ENCODE measurements at places on chromosomes 5 and 9.
A peak's percentile ranks its signal among the peaks of the same experiment; 100 is the strongest.

GRCh38 chr5:111063709-111064322 lies 7.7 kb upstream of the TSLP start:
- DNase-seq, result peak; percentile 77

GRCh38 chr5:7686794-7687193 lies 164.1 kb downstream of the CFAP90 start:
- DNase-seq, result peak; percentile 22

DNA sequence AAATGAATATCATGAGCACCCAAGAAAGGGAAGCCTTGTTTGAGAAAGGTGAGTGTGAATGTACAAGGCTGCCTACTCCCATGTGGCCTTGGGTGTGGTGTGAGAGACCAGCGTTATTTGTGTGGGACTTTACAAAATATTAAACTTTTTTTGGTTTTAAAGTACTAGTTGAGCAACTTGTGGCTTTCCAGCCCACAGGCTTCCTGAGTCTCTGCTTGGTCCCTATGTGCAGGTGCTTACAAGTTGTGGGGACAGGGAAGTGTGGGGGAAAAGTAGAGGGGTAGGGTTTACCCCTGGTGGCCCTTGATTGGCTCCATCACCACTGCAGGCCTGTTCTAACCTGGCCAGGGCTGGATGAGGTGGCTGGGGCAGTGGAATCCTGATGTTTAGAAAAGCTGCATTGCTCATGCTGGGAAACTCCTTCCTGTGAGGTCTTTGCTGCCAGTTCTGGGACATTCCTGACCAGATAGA lies 19.7 kb downstream of the PTTG1 start:
- no peak for DNase-seq

DNA sequence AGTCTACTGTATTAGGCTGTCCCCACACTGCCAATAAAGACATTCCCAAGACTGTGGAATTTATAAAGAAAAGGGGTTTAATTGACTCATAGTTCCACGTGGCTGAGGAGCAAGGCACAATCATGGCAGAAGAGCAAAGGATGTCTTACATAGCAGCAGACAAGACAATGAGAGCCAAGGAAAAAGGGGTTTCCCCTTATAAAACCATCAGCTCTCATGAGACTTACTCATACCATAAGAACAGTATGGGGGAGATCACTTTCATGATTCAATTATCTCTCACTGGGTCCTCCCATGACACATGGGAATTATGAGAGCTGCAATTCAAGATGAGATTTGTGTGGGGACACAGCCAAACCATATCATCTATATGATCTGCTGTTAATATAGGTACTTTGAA lies 14.8 kb upstream of the FSTL4 start:
- DNase-seq, result no peak

- DNase-seq, result no peak
Observed at GRCh38 chr9:86563350-86563749, 209.1 kb upstream of the TUT7 start.

DNA sequence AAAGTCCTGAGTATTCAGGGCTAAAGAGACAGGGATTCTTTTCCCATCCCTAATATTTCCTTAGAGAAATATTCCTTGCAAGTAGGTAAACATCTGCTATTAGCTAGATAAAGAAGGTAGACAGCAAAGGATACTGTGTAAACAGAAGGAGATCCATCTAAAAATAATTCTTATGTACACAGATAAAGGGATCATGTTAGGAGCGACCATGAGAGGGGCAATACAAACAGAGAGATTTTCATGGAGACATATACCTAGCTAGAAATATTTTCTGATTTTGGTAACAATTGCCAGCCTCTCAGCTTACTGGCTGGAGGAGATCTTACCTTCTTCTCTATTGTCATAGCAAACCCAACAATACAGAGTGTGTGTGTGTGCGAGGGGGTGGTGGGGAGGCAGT lies 184.6 kb upstream of the DMAC1 start:
- peak; percentile 42 for DNase-seq

DNA sequence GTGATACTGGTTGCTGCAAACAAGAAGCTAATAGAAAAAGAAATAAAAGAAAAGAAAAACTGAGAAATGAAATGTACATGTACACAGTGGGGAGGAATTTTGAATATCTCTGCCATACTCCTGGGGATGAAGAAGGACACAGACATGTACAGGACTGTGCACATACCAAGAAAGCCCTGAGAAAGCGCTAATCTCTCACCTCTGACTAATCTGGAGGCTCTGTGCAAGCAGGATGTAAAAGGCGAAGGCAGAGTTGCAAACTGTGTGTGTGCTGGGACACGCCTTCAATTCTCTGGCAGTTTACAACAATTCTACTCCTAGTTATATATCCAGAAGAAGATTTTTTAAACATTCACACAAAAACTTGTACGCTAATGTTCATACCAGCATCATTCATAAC lies 211.4 kb downstream of the KIAA0825 start:
- DNase-seq, result no peak

DNA sequence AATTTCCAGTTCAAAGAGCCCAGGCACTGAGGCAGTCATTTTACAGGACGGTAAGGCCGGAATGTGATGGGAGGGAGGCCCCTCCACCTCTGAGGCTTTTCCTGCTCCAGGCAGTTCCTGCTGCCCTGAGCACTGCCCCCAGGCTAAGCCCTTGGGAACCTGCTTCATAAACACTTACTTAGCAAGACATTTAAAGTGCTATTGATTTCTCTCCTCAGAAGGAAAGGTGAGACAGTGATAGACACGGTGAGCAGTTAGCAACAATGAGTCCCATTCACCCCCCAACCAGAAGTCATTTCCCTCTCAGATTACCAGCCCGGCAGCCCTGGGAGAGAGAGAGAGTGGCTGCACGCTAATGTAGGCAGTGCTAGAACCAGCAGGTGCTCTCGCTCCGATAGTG lies 462.5 kb downstream of the SPOCK1 start:
- DNase-seq, result no peak

- DNase-seq, result peak; percentile 41
Observed at GRCh38 chr5:133996683-133997252, 8.0 kb downstream of the VDAC1 start.

- no peak for DNase-seq
Observed at GRCh38 chr9:110707419-110707818, 38.8 kb downstream of the MUSK start.

DNA sequence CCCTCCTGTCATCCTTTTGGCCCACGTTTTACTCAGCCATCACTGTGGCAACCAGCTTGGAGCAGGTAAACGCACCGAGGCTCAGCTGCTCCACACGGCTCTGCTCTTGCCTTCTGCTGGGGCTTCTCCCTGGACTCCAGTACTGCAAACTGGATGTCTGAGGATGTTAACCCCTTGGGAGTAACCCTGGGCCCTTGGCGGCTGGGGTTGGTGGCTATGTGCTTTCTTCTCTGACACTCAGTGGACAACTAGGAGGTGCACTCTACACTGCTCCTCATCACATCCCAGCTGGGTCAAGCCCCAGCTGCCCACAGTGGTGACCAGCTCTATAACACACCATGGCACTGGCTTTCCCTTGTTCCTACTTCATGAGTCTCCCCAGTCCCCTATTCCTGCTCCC lies 12.2 kb upstream of the CYSTM1 start:
- DNase-seq, result no peak

- peak; percentile 2 for DNase-seq
Observed at GRCh38 chr9:73073337-73074175, 78.1 kb upstream of the ANXA1 start.

DNA sequence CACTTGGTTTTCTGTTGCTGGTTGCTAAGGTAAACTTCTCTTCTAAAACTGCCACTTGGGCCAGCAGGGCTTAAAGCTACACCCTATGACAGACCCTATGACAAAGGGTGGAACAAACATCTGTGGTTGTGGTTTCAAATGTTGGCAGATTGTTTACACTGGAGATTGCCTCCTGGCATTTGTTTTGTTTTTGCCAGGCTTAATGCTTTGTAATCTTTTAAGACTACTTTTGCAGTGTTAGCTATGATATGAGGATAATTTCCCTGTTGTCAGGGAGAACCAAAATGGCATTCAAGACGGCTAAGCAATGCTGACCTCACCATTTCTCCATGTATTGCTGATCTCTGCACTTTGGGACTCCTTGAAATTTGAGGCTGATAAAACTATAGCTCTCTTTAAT lies 50.3 kb downstream of the MAMDC2 start:
- peak; percentile 41 for DNase-seq

- peak; percentile 54 for DNase-seq
Observed at GRCh38 chr9:111038331-111039230, at the start of gene LPAR1. LPAR1 (minus strand) TSS chr9:111038470; CDS start chr9:110972117, 66,353 bp downstream.

DNA sequence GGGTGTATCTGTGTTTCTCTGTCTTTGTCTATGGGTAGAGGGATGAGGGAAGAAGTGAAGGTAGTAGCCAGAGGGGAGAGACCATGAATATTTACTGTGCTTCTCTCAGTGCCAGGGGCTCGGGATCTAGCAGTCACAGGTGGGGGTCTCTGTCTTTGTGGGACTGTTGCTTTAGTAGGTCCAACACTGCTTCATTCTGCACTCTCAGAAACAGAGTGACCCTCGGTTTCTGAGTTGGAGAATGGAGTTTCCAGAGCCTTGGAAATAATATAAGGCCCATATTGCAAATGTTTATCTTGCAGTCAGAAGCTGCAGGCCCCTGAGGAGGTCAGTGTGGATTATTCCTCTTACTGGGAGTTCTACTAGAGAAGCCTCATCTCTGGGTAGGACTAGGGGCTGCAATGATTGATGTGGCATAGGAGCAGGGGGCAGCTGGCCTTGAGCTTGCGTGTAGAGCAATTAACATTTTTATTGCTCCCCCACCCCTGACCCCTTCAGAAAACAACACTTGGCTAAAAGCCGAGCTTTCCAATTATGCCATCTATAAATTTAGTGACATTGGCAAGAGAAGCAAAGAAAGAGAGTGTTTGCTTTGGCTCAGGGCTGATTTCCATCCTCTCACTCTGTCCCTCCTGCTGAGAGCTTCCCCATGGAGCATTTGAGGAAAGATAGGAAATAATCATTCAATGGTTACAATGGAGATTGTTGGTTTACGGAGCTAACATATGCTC lies 55.0 kb upstream of the TRPC7 start:
- no peak for DNase-seq

- DNase-seq, result no peak
Observed at GRCh38 chr5:83802686-83803085, 82.0 kb upstream of the HAPLN1 start.

DNA sequence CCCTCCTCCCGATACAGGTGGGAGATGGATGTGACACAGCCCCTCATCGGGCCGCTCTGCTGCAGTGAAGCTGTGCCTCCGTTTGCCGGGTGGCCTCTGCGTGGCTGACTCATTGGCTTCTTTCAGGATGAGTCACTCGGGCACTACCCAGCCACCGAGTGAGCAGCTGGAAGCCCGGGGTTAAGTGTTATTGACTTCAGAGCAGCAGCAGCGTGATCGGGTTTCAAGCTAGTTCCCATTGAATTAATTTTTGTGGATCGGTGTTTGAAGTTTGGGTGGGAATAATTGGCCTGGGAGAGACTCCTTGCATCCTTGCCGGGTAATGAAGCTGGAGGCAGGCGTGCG lies 266.4 kb upstream of the IRX4 start:
- DNase-seq, result peak; percentile 74

DNA sequence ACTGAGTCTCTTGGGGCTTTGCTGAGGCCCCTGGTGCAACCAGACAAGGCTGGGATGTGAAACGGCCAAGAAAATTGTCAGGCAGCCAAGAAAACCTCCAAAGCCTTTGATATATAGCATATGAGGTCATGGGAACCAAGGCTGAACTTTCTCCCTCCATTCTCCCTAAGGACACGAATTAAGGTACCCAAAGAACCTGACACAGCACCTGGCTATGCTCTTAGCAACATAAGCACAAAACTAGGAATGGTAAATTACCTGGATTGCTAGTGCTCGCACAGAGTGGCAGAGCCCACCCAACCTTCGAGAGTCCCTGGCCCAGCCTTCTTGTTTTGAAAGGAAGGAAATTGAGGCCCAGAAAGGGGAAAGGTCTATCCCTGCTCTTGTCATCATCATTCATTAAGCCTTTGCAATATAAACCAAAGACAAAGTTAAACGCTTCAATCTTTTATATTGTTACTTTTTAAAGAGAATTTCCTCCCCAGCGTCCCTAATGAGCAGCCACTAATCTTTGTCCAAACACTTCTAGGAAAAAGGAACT lies 220.0 kb upstream of the NR4A3 start:
- no peak for DNase-seq

GRCh38 chr5:44697025-44697424 lies 111.7 kb upstream of the MRPS30 start:
- no peak for DNase-seq

DNA sequence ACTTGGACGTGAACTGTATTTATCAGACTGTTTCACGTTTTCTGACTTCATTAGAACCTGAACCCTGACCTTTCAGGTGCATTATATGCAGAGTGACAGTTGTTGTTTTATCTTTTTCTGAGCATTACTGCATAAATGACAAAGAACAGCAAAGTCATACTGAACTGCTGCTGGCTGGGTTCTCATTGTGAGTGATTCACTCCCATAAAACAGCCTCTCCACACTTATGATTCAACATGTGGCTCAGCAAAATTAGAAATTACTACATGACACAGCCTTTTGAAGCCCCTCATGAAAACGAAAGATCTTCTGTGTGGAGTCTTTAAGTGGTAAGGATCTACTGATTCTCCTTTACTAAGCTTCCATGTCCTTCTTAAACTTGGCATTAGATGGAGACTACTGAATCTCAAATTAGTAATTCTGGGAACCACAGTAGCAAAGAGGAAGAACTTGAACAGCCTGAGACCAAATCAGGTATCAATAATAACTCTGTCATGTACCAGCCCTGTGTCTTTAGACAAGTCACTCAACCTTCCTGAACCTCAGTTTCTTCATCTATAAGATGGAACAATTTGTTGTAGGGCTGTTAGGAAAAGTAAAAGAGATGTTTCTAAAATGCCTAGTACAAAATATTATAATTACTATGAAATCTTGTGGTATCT lies 172.3 kb upstream of the GNA14 start:
- DNase-seq, result peak; percentile 2

DNA sequence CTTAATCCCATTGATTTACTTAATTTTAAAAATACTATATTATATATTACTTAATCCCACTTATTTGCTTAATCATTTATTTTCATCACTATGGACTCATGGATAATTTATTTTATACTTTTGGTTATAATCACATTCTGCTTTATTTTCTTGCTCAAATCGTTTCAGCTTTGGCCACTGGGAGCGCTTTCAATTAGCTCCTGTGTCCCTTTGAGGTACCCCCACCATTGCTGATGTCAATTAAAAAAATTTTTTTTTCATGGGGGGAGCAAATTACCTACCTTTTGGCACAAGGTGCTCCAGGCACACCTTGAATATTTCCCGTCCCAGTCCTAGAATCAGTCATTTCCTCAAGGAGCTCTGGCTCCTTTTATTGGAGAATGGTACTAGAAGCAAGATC lies 1.4 kb upstream of the TRIO start:
- no peak for DNase-seq

DNA sequence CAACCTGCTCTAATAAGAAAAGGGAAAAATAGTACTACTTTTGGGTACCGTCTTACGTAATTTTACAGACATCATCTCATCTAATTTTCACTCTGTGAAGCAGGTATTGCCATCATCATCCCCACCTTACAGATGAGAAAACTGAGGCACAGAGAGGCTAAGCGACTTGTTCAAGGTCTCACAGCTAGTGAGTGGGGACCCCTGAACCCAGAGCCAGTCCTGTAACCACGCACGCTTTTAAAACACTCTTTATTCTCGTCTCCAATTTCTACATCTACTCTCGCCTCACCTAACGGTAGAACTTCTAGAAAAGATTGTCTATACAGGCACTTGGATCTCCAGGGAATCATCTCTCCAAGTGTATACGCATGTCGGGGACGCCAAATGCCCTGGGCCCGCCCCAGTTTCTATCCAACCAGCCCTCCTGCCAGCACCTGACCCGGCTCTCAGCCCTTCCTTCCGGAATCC lies 1.5 kb upstream of the TRAF1 start:
- peak; percentile 72 for DNase-seq

All from DMS53 (cell line).